ENCODE measurements at places on chromosomes 1 and 21.

- no peak for DNase-seq
Observed at GRCh38 chr21:37912616-37913015, 3.6 kb downstream of the KCNJ6 start.

DNA sequence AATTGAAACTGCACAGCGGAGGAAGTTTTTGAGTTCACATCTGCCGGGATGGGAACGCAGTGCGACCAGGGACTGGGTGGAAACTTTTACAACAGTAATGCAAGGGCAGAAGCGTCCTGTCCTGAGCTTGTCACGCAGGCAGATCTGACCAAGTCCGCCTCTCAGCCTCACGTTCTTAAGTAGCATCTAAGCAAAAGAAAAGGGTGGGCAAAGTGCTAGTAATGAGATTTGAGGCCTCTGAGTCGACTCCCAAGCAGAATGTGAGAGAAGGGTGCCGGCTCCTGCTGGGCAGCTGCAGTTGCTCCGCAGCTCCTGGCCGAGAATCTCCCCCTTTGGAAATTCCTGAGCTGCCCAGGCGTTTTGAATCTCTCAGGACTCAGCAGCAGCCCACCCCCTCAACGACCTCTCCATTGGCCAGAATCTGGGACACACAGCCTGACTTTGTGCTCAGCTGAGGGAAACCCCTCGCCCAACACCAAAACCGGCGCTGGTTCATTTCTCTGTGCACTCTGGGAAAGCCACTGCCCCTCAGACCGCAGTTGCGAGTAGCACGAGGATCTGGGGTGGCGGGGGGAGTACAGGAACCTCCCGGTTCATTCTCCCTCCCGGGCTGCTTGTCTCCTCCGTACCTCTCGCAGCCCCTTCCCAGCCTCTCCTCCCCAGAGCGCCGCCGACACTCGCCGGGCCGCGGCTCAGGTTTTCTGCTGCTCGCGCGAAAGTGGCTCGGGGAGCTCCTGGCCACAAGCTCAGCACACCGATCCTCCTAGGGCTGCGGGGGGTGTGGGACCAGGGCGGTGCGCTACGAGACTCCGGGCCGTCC, 913 bp upstream of the S1PR1 start:
- peak; percentile 54 for DNase-seq

- DNase-seq, result peak; percentile 14
Observed at GRCh38 chr1:84619383-84620102, 45.3 kb upstream of the CTBS start.

- DNase-seq, result no peak
Observed at GRCh38 chr1:202199040-202199889, 5.7 kb downstream of the LGR6 start.

DNA sequence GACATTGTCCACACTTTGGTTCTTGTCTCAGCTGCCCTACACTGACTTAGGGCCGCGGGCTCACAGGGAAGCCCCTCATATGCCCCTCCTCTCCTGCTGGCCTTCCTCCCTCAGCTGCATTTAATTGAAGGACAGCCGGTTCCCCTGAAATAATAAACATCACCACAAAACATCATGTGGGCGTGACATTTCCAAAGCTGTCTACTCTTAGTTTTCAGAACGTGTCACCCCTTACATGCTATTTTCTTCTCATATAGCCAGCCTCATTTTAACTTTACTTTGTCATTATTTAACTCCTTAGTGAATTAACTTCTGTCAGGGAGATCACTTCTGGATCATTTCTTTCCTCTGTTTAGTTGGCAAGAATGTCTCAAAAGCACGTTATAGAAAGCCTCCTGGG, 103.2 kb downstream of the COLGALT2 start:
- no peak for DNase-seq

DNA sequence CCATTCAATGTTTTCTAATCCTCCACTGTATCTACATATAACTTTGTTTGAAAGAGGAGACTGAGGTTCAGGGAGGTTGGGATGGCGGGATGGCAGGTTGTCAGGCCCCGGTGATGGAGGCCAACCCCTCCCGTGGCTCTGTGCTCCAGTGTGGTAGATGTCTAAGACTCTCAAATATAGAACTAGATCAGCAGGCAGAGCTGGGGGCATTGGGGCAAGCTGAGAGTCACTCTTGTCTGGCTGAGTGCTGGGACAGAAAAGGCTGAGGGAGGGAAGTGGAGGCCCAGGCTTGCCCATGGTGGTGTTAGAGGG, 1.7 kb downstream of the IL6R start:
- DNase-seq, result no peak

DNA sequence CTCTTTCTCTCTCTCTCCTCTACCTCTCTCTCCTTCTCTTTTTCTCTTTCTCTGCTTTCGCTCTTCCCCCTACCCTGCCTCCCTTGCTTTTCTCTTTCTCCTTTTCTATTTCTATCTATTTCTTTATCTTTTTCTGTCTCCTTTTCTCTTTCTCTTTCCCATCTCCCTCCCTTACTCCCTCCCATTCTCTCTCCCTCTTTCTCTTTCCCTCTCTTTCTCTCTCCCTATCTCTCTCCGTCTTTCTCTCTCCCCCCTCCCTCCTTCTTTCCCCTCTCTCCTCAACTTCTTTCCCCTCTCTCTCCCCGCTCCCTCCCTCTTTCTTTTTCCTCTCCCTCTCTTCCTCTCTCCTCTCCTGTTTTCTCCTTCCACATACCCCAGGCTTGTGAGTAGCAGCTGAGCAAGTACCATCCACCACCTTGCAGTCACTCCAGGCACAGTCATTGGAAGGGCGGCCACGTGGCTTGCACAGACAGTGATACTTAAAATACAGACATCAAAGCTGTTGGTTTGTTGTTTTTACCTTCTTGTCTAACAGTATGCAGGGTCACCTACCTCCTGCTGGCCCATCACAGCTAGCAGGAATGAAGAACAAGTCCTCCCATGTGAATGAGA, 209.1 kb upstream of the COA6 start:
- no peak for DNase-seq

- no peak for DNase-seq
Observed at GRCh38 chr1:213060836-213061235, 9.8 kb downstream of the RPS6KC1 start.

DNA sequence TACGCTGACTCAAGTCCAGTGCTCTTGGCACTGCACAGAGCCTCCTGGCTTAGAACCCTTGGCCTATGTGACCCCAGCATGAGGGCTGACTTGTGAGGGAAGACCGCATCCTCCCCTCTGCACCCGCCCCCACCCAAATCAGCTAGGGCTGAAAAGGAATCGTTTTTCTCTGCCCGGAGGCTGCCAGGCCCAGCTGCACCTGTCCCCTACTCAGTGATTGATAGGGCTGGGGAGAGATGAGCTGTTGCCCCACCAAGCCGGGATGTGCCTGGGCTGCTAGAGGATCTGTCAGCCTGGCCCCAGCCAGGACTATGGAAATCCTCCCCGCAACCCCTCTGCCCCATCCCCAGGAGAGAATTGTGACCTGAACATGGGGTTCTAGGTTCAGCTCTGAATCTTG, 20.6 kb downstream of the MYOG start:
- DNase-seq, result no peak

DNA sequence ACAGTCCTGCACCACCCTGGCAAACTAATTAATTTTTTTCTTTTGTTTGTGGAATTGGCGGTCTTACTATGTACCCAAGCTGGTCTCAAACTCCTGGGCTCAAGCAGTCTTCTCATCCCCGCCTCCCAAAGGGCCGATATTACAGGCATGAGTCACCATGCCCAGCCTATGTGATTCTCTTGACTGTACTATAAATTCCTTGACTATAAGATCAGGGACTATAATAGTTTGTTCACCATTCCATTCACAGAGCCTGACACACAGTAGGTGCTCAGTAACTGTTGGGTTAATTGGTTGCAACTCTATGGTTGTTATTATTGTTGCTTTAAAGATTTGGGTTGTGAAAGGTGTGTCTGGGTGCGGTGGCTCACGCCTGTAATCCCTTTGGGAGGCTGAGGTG, 17.2 kb downstream of the DAP3 start:
- DNase-seq, result no peak

DNA sequence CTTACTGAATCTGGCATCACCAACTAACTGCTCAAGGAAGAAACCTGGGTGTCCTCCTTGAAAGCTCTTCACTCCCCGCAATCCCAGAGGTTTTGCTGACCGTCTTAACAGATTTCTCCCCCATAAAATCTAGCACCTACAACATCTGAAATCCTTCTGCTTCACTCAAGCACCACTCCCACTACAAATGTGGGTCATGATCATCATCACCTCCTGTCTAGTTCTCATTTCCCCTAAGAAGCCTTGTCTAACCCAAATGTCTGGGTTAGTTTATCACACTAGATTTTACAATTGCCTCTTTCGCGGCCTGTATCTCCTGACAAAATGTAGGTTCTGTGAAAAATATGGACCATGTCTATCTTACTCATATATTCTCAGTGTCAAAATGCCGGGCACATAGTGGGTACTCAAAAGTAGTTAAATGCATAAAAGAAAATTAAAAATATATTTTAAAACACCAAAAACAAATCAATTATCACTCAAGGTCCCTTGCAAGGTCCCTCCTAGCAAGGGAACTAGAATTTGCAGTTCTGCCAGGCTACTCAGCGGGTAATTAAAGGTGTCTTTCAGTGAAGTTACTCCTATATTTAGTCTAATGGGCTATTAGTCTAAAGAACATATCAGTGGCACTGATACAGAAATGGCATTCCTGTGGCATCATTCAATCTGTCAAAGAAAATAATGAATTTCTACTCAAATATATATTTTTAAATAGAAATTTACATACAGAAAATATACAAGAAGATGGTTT, 19.6 kb downstream of the C21orf91 start:
- no peak for DNase-seq

- DNase-seq, result no peak
Observed at GRCh38 chr1:109657395-109657794, 1.5 kb downstream of the GSTM4 start.

DNA sequence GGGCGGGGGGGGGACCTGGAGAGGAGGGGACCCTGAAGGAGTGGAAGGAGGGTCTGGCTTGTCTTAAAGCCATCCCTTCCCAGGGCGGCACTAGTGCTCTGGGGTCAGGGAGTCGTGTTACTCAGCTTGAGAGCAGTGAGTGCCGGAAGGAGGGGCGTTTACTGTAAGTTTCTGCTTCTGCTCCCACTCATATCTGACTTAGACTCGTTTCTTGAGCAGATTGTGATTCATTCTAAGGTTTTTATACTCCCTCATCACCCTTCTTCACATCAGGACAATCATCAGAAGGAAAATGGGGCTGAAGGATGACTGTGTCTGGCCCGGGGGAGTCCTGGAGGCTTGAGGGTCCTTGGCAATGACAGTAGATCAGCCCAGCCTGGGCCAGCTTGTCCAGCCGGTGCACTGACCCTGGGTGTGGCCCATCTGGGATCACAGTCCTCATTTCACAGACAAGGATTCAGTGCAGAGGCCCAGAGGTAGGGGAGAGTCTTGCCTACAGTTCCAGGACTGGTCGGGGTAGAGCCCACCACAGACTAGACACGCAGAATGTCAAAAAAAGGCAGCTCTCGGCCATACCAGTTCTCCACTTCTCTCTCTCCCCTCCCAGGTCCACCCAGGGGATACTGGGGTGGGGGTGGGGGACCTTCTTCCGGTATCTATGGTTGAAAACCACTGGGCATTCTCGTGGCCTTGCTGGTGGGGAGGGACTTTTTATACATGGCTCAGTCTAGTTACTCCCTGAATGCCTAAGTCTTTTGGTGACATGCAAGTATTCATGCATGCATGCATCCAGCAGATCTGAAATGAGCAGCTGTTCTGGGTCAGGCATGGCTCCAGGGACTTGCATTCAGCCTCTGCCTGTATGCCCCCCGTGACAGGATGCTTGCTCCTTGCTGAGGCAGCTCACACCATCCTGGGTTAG, 5.1 kb downstream of the TNFRSF8 start:
- DNase-seq, result no peak

- no peak for DNase-seq
Observed at GRCh38 chr1:53410100-53410541, 49.1 kb upstream of the DMRTB1 start.

GRCh38 chr1:69919129-69919921, 286.1 kb downstream of the LRRC40 start:
- DNase-seq, result no peak

- DNase-seq, result no peak
Observed at GRCh38 chr1:6467224-6467623, 1.3 kb upstream of the TNFRSF25 start.

DNA sequence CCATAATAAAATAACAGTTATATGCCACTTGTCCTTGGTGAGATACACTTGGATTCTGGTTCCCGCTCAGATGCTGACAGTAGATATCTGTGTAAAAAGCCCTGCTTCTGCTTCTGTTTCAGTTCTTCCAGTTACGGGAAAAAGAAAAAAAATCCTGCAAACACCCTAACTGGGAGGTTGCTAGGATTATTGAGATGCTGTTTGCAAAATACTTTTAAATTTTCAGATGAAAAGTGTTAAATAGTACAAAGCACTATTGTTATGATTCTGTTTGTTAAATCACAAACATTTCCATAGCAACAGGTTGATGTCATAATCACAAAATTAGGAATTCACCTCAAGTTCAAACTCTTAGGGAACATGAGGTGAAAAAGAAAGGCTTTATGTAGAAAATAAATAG, 232.3 kb downstream of the HMCN1 start:
- no peak for DNase-seq

GRCh38 chr1:217027403-217028080, 304.3 kb upstream of the ESRRG start:
- DNase-seq, result no peak

DNA sequence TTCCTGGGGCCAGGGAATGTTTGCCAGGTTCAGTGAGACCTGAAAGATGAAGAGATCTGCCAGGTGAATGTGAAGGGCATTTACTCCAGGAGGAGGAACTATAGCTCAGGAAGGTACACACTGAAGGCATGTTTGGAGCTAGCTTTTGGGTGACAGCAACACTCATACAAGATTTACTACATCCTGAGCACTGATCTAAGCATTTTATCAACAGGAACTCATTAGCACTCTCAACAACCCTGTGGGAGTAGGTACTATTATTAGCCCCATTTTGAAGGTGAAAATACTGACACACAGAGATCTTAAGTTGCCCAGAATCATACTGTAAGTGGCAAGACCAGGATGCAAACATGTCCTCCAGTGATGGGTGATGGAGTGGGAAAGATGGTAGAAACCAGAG, 6.7 kb downstream of the GADD45A start:
- no peak for DNase-seq

DNA sequence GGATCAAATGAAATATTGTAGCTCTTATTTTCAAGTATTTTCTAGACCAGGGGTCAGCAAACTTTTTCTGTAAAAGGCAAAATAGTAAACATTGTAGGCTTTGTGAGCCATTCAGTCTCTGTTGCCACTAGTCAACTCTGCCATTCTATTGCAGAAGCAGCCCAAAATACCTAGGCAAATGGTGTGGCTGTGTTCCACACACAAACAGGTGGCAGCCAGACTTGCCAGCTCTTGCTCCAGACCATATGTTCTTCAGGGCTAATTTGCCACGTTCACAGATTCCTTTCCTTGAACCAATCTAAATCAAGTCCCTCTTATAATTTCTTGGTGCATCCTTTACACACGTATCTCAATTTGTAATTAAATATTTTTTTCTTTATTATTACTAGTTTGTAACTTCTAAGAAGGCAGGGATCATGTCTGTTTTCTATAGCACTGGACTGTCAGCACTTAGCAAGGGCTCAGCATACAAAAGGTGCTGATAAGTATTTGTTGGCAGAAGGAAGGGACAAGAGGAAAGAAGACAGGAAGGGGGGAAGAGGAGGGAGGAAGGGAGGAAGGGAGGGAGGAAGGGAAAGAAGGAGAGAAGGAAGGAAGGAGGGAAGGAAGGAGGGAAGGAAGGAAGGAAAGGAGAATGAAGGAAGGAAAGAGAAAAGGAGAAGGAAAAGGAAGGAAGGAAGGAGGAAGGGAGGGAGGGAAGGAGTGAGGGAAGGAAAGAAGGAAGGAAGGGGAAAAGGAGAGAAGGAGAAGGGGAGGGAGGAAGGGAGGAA, 106.5 kb upstream of the EDEM3 start:
- DNase-seq, result no peak

- no peak for DNase-seq
Observed at GRCh38 chr1:50977575-50978143, 7.6 kb downstream of the CDKN2C start.

GRCh38 chr1:234863551-234863971, 253.6 kb upstream of the IRF2BP2 start:
- no peak for DNase-seq

Data from activated T-helper 1 cell treated with anti-CD3 and anti-CD28 coated beads, Interleukin-2, amount 50 U/mL, for 16 hours (primary cell).